ENCODE measurements at places on chromosomes 16 and 17.

- no peak for ATAC-seq
Observed at GRCh38 chr17:46182961-46183360, 10.3 kb downstream of the KANSL1 start.

- ATAC-seq = peak; percentile 86
Observed at GRCh38 chr17:43530288-43531081, 15.7 kb downstream of the ETV4 start.

GRCh38 chr17:29555840-29556239 lies 11.0 kb downstream of the ABHD15 start:
- 0 out of 3 replicates have a peak, but pooled peaks have one; percentile 13 for ATAC-seq

DNA sequence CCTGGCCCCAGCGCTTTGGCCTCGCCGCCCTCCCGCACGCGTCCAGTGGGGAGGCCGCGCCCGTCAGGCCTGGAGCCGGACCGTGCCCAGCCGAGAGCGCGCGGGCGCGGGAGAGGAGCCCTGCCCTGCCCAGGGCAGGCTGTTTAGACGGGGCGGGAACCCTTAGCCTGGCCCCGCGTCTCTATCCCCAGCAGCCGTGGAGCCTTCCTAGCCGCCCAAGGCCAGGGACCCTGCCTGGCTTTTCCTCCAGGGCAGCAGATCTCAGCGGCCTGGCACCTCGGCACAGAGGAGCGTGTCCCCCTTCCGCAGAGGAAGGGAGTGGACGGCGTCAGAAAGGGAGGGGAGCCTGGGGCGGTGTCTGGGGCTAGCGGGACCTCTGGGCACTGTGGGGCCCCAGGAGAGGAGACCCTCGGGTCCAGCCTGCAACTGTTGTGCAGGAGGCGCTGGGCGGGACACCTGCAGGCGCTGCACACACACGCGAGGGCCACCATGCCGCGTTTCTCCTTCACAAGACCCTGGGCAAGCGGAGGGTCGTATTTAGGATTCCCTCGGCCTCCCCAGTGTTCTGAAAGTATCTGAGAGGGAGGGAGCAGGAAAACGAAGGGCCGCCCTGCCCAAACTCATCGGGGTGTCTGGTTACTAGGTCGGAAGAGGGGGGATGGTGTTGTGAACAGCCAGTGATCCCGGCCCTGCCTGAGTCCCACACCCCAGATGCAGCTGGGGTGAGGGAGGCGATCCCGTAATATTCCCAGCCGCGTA lies 2.3 kb upstream of the NPTX1 start:
- ATAC-seq = peak; percentile 5

- no peak for ATAC-seq
Observed at GRCh38 chr17:48571826-48572417, 6.2 kb downstream of the HOXB4 start.

DNA sequence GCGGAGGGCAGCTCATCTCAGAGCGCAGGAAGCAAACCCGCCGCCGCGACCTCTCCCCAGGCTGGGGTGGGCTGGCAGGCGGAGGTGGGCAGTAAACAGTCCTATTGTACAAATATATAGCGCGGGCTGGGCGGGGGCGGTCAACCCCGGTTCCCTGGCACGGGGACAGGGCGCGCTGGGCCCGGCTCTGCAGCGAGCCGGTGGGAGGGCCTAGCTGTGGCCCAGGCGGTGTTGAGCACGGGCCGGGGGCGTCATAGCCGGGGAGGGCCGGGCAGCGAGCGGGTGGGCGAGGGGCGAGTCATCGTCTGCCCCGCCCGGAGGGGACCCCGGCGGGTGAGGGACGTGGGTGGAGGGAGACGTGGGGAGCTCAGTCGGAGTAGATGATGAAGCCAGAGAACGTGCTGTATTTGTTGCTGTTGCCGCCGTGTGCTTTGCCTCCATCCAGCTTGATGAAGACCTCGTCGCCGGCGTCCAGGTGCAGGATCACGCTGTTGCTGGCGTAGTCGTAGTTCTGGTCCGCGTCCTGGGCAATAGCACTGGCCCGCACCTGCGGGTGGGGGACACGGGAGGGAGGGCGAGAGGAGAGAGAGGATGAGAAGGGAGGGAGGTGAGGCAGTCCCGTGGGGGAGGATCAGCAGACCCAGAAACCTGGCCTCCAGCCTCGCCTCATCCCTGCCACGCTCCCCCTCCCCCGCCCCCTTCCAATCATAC lies 8.1 kb downstream of the C1QL1 start:
- no peak for ATAC-seq

GRCh38 chr16:30030011-30030685 lies 923 bp downstream of the TLCD3B start:
- peak; percentile 5 for ATAC-seq

DNA sequence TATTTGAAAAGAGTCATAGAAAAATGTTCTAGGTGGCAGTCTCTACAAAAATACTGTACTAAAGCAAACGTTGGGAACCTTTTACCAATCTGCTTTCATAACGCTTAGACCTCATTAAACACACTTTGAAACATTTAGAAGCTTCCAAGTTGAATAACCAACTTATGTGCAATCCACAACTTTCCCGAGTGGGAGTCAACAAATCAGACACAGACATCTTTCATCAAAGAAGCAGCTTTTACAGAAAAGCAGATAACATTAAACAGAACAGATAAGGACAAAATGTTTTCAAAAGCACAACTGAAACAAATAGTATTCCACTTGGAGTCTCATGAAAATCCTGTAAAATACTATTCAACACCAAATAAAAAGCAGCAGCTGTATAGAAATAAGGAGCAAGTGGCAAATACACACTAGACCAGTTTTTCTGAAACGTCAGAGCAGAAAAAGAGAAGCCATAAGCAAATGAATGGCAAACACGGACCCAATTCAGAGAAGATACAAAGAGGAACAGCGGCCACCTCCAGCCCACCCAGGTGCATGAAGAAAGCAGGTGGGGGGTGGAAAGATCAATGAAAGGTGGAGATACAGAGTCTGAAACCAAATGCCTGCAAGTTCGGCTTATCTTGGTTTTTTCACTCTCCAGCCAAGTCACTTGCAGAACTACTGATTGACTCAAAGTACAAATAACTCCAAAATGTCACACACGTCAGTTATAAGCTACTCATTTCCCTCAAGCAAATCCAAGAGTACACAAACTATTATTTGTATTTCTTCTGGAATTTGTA lies 18.4 kb upstream of the FBF1 start:
- ATAC-seq = no peak

DNA sequence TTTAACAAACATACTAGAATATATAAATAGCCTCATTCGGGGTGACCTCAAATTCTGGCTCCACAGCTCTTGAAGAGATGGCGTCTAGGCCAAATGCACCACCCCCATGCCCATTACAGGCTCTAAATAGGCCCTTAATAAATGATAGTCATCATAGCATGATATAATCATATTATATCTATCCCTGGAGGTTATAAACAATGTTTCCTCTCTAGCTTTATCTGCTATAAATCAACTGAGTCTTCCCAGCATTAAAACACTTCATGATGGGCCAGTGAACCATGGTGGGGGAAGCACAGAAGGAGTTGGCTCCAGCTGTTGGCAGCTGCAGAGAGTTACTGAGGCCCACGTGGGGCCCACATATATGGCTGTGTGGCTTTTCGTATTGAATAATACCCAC lies 214.9 kb upstream of the MPHOSPH6 start:
- ATAC-seq = no peak

- ATAC-seq = no peak
Observed at GRCh38 chr17:2692781-2693135, 18.8 kb downstream of the CLUH start.

- no peak for ATAC-seq
Observed at GRCh38 chr17:46925185-46925868, 2.4 kb downstream of the GOSR2 start.

- no peak for ATAC-seq
Observed at GRCh38 chr17:6408276-6408675, 26.6 kb downstream of the AIPL1 start.

- ATAC-seq = no peak
Observed at GRCh38 chr17:12599186-12599920, 66.3 kb upstream of the MYOCD start.

- no peak for ATAC-seq
Observed at GRCh38 chr16:58842746-58843145, 108.6 kb upstream of the GOT2 start.

GRCh38 chr16:74219706-74220105 lies 76.9 kb upstream of the PSMD7 start:
- no peak for ATAC-seq

DNA sequence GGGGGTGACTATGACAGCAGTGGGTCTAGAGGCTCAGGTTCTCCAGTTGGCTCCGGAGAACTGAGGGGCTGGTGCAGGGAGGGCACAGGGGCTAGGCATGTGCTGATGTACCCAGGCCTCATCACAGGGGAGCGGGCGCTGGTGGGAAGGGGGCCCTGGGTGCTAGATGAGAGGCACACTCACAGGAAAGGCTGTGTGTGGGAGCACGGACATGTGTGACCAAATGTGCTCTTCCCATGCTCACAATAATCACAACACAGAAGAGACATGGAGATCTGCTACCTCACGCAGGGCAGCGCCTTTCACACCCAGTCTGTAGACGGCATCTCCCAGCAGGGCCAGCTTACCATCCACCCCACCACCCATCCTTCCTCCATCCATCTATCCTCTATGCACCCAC lies 17.4 kb upstream of the RASD1 start:
- no peak for ATAC-seq

DNA sequence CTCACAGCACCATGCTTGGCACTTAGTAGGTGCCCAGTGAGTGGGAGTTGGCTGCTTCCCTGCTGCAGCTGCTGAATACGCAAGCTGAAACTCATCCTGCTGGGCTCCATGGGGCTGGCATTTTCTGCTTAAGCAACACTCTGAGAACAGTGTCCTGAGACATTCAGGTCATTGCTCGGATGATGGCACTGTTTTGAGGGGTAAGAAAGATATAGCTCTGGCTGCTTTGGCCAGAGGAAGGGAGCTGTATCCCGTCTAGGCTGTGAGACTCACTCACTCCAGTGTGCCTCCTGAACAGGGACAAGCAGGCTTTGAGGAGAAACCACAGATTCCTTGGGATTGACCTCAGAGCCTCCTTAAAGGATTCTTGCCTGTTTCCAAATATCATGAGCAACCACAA lies 120.5 kb downstream of the CLEC16A start:
- no peak for ATAC-seq

DNA sequence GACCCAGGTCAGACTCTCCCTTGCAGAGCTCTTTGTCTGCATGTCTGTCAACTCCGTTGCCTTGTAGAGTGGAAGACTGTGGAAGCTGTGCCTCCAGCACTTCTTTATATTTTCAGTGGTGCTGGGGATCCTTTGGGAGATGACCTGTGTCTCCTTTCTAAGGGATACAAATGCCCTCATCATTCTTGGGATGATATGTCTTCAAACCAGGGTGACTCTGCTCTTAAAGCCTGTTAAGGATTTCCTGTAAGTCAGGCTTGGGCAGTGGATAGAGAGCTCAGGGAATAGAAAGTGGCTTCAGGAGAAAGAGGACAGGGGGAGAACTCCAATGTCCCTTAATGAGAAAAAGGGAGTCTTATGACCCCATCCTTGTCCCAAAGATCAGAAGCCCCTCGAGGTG lies 1.5 kb downstream of the HOXB3 start:
- ATAC-seq = no peak

DNA sequence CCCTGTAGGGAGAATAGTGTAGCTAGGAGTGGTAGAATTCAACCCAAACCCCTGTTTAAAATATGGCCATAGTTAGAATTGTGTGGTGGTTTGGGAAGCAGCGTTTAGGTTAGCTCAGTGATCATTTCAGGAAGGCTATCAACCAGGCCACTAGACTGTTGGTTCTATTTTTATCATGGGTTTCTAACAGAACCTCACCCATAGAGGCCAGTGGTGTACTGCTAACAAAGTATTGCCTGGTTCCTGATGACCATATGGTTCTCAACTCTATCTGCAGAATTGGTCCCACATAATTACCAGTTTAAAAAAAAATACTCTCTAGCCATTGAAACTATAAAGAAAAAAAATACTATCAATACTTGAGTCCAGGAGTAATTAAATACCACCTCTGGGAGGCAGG lies 70.5 kb upstream of the RASL10B start:
- ATAC-seq = no peak

- no peak for ATAC-seq
Observed at GRCh38 chr17:9973669-9974447, 68.8 kb upstream of the RCVRN start.

DNA sequence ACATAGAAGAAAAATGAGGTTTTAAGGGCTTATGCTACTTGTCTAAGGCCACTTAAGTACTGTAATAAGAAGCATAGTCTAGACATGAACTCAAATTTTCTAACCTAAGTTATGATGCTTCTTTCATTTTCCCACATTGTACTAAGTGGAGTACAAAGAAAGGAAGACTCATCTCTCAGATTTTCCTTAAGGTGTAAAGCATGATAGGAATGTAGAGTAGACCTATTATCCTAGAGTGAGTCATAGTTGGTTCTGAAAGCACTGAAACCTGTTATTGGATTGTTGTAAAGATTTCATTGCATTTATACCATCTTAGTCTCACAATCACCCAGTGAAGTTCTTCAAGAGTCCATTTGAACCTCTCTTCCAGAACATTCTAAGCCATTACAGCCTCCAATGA lies 343.8 kb downstream of the TOX3 start:
- ATAC-seq = no peak

- no peak for ATAC-seq
Observed at GRCh38 chr16:69406780-69407331, 17.6 kb upstream of the CYB5B start.

DNA sequence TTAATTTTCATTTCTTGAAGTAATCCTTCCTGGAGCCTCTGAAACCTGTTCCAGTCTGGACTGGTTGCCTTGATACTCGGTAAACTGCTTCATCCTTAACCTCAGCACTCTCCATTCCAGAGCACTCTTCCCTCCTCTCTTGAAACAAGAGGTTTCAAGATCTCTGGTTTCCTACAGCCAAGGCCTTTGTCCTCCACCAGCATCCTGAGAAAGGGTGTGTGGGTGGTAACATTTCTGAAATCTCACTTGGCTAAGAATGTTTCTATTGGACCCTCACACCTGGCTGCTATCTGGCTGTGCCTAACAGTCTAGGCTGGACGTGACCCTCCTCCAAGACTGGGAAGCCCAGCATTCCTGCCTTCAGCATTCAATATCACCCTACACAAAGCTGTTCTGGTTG lies 99.7 kb downstream of the CYTH1 start:
- ATAC-seq = no peak

GRCh38 chr16:75627851-75628250 lies 4.8 kb upstream of the ADAT1 start:
- no peak for ATAC-seq

GRCh38 chr17:1158879-1159278 lies 20.9 kb downstream of the ABR start:
- no peak for ATAC-seq

All from SK-N-SH treated with all-trans-retinoic acid at 6 μM for 48 hours (cell line).